ENCODE measurements at places on chromosomes 12 and 14. TPM values are rescaled to one million over a fixed set of nuclear protein-coding genes. Genes with fewer than 3 reads are reported as not detected.

Gene ACAD10
- total RNA-seq = 45.1 TPM

Gene RDH5
- 10.3 TPM for total RNA-seq

Gene FBRSL1
- total RNA-seq = 58.7 TPM

Gene NOS1
- total RNA-seq = not detected

Gene LBHD2
- not detected for total RNA-seq

Gene KCNC2
- total RNA-seq = not detected

Gene KLRD1
- 0.27 TPM for total RNA-seq

Gene HVCN1
- total RNA-seq = 80.7 TPM

Gene RIPK3
- total RNA-seq = 39.2 TPM

Gene GPRC5A
- total RNA-seq = not detected

Gene NPAS3
- not detected for total RNA-seq

Gene SRRM4
- not detected for total RNA-seq

Gene GZMH
- 0.93 TPM for total RNA-seq

Gene ADCY4
- total RNA-seq = 2.4 TPM

Gene ADAM21
- 0.12 TPM for total RNA-seq

Gene SPX
- 0.54 TPM for total RNA-seq

Gene IKZF4
- 6.4 TPM for total RNA-seq

Gene TEAD4
- not detected for total RNA-seq

Gene ZNF641
- 34.5 TPM for total RNA-seq

Gene ABCC9
- total RNA-seq = not detected

Gene HECTD1
- 163 TPM for total RNA-seq

Gene SLC6A13
- 0.38 TPM for total RNA-seq

Gene SLC17A8
- total RNA-seq = not detected

Gene PLD4
- total RNA-seq = 473 TPM

Gene PLCZ1
- not detected for total RNA-seq

Gene OR4E2
- total RNA-seq = not detected

Gene CEBPE
- 0.17 TPM for total RNA-seq

Gene PRB2
- not detected for total RNA-seq

Gene AKAP5
- 4.3 TPM for total RNA-seq

Gene CFAP54
- 0.44 TPM for total RNA-seq

Gene CLEC4D
- not detected for total RNA-seq

Gene CRIP1
- 129 TPM for total RNA-seq

Gene MAP3K9
- total RNA-seq = 9.0 TPM

Gene OASL
- 0.86 TPM for total RNA-seq

Gene IL22
- total RNA-seq = not detected

Gene CIDEB
- total RNA-seq = 9.4 TPM

Gene LYSET
- total RNA-seq = 17.6 TPM

Gene METTL17
- 94.7 TPM for total RNA-seq

Gene SUOX
- 5.6 TPM for total RNA-seq

Gene KRAS
- 45.8 TPM for total RNA-seq

Gene OTUB2
- 0.12 TPM for total RNA-seq

Gene TRIM9
- total RNA-seq = 0.24 TPM

Gene SDR9C7
- not detected for total RNA-seq

Measured in activated B cell treated with CpG ODN at 0.5 μM for 24 hours (primary cell).